ENCODE measurements at places on chromosomes 2 and 18. TPM values are rescaled to one million over a fixed set of nuclear protein-coding genes. Genes with fewer than 3 reads are reported as not detected.

DNA sequence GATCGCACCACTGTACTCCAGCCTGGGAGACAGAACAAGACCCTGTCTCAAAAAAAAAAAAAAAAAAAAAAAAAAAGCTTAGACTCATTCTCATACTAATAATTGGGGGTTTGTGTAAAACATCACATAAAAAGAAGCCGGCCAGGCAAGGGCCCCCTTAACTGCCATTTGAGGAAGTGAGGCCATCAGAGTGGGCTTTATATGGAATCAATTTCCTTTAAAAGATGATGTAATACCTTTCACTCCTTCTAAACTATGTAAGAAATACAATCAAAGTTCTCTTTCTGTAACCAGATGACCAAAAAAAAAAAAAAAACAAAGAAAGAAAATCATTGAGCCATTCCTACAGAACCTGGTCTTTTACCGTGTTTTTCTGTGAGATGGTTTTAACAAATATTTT, 13.1 kb upstream of the GPR55 start:
- DNase-seq: no peak

DNA sequence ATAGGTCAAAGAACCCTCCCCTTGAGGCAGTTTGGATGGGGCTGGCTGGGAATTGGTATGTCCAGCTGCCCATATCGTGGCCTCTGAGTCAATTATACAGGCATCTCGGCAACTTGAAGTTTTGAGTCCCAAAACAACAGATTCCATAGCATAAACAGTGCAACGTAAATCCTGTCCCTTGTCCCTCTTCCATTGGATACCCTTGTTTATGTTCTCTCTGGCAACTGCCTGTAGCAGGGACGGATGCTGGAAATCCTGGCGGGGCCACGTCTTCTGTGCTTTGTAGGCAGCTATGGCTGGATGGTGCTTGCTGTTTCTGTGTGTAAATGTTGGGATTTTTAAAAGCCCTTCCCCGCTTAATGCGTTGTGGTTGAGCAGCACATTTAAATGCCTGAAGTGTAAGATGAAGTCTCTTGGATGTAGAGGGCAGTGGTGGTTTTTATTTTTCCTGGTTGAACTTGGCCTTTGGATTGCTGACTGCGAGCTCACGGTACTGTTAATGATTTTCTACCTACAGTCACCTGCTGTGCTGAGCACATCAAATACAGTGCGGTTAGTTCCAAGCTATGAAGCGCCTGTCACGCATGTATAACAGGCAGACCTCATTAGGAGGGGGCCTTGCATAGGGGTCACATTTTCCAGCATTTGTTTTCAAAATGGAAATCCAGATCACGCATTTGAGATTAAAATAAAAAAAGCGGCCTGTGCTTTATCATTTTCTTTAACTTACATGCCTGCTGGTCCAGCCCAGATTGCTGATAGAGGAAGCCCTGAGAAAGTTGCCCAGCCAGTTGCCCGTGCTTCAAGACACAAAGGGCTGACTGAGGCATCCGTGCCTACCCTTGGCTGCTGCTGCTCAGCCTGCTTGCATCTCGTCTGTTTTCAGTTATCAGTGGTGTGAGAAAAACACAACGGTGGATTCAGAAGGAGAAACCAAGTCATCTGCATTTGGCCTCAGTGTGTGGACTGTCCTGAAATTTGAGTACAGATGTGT, 84.7 kb downstream of the NEDD4L start:
- no peak for DNase-seq

GRCh38 chr2:123609077-123609476, 416.0 kb upstream of the CNTNAP5 start:
- DNase-seq: no peak

DNA sequence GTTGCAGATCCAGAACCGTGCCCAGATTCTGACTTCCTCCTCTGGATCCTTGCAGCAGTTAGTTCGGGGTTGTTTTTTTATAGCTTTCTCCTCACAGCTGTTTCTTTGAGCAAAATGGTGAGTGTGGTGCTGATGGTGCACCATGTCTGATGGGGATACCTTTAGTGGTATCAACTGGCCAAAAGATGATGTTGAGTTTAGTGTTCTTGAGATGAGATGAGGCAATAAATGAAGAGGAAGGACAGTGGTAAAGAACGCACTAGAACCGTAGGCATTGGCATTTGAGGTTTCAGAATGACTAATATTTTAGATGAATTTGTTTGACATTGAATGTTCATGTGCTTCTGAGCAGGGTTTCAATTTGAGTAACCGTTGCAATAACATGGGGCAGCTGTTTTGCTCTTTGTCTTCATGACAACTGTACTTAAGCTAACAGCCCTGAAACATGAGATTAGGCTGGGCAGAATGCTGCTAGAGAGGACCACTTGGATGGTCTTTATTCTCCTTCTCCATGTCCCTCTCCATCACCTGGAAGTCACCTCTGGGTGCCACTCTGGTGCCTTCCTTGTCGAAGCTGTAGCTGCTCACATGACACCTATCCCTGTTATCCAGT, 3.9 kb downstream of the CTLA4 start:
- DNase-seq: no peak

ADD2 gene
- total RNA-seq: 16.0 TPM

DNA sequence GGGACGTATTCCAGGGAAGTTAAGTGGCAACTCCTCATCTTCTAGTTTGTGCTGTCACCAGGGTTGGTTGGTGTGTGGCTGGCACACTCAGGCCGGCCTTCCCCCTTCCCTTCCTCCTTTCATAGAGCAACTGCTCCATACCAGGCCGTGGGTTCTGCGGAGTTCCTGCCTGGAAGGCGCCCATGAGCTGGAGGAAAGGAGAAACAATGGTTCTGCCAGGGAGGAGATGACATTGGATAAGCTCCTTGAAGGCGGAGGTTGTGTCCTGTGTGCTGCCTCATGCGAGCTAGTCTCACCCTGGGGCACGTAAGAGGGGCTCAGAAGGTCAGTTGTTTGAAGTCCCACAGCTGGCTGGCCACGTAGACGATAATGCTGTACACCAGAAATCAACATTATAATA, 19.2 kb downstream of the ASAP2 start:
- no peak for DNase-seq

DNA sequence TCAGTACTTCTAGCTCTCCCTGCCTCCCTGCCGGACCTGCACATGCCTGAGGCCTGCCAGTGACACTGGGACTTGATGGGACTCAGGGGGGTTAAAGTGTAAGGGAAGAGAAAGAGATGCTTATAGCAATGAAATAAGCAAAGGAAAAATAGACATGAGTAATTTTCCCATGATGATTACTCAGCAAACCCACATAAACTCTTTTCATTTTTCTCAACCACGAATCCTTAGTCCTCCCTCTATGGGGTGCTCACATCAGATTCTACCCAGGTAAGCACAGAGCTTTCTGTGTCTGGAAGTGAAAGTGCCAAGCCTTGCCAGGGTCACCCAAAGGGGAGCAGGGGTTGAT, 44.8 kb upstream of the ANKRD62 start:
- peak; percentile 35 for DNase-seq

DNA sequence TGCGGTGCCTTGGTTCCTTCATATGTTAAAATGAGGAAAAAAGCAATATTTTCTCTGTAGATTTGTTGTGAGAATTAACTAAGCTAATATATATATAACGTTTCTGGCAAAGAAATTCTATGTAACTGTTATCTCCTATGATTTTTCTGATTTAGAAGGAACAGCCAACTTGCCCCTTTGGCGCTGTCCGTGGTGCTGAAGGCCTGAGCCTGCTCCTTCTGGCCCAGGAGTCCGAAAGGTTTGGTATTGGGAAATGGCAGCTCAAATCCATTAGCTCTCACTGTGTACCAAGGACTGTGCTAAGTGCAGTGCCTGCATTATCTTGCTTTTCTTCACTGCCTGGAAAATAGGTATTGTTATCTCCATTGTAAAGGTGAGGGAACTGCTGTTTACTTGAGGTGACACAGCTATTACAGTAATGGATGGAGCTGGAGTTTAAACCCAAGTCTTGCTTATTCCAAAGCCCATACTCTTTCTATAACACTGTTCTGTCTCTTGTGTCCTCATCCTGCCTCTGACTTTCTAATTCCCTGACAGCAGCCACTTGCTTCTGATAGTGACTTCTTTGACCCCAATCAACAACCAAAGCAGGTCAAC, 52.2 kb downstream of the C1QL2 start:
- DNase-seq: peak; percentile 87

DNA sequence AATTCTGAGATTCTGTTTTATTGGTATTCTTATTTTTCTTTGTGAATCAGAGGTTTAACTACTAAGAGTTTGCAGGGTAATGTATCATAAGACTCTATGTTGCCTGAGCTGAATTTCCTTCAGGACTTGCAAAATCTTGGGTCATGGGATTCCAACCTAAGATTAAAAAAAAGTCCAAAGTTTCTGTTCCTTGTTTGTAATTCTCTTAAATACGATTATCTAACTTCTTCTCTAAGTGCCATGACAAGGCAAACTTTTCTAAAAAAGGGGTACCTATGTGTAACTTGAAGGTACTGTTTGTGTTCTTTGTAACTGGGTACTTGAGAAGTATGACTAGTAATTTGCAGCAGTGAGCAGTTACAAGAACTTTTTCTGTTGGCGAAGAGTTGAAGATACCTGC, 181.3 kb upstream of the ZEB2 start:
- no peak for DNase-seq

- DNase-seq: no peak
Observed at GRCh38 chr2:147355706-147356105, 489.1 kb upstream of the ACVR2A start.

GRCh38 chr18:4455113-4455811, at the start of gene DLGAP1:
DLGAP1 (minus strand) TSS chr18:4455307.
- DNase-seq: peak; percentile 91

- no peak for DNase-seq
Observed at GRCh38 chr18:37272226-37272625, 293.4 kb downstream of the CELF4 start.

DNA sequence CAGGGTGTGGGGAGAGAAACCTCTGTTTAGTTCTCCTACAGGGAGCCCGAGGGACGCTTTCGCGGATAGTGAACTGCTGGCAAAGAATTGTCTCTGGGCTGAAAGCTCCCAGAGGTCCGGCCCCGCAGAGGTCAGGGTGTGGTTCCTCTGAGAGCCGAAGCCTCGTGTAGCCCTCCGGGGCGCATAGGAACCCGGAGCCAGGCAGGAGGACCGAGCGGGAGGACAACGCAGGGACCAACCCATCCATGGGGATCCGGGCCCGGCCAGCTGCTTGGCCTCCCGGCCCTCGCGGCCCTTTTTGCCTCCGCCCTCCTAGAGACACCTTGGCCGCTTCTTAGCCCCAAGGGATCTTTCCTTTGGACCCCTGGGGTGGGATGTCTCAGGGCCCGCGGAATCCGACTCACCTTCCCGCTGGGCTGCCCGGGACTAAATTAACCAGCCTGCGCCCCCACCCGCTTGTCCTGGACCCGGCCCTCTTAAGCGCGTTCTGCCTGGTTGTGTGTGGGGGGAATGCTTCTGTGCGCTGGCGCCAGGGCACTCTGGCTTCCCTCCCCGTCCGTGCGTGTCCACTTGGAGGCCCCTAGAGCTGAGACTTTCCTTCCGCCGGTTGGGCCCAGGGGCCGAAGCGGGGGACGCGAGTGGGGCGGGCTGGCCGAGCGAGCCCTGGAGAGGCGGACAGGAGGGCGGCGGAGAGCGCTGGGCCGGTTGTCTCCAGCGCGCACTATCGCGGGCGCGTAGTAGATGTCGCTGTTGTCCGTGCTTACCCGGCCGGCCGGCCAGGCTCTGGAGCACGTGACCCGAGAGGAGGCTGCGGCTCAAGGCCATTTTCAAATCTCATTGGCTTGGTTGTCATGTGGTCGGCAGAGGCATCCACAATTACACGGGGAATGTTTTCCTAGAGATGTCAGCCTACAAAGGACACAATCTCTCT, at the start of gene HOXD10:
Gene HOXD10, plus strand, starts transcription at position 896 of the 931 bp plus-strand sequence. CDS start 56 bp downstream, outside the sequence.
- DNase-seq: no peak

LDLRAD4 gene
- 7.9 TPM for total RNA-seq

IL36G gene
- 0.30 TPM for total RNA-seq

DNA sequence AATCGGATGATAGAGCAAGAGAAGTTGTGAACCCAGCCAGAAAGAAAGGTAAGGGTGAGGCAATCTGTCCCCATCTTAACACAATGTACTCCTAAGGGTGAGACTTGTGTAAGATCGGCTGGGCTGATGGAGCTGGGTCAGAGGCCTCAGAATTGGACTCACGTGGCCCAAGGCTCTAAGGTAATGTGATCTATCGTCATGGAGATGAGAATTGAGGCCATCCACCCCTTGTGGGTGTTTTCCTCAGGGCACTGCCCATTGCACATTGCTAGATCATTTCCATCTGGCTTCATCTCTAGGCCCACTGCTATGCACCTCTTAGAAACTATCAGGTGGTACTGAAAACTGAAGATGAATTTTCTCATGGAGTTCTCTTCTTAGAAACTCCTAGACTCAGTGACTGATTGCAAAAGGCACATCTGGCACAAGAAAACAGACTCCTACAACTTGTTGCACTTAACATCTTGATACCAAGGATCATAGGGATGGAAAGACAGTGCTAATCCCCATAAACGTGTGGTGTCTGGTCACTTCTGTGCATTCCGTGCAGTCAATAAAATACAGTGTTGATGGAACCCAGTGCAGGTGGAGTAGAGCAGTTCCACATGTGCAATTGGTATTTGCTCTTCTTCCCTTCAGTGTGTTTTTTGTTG, 228.9 kb upstream of the FOSL2 start:
- no peak for DNase-seq

- DNase-seq: no peak
Observed at GRCh38 chr18:48028696-48029095, 98.2 kb upstream of the SMAD2 start.

GRCh38 chr2:29724282-29724681, 197.1 kb downstream of the ALK start:
- DNase-seq: no peak

DNA sequence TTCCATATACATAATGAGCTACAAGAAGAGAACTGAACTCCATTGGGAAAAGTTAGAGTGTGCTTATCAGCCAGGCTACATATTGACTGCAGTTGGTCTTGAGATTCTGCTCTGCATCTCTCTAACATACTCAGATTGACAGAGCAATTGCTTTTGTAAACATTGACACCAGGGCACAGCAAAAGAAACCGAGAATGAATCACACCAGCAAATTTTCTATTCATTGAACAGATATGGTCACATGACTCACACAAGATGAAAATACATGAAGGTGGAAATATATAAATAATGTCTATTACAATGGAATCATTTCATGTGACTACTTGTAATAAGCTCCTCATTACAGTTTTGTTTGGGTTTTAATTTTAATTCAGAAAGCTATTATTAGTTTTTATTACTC, 691.9 kb upstream of the TMEFF2 start:
- DNase-seq: no peak

DNA sequence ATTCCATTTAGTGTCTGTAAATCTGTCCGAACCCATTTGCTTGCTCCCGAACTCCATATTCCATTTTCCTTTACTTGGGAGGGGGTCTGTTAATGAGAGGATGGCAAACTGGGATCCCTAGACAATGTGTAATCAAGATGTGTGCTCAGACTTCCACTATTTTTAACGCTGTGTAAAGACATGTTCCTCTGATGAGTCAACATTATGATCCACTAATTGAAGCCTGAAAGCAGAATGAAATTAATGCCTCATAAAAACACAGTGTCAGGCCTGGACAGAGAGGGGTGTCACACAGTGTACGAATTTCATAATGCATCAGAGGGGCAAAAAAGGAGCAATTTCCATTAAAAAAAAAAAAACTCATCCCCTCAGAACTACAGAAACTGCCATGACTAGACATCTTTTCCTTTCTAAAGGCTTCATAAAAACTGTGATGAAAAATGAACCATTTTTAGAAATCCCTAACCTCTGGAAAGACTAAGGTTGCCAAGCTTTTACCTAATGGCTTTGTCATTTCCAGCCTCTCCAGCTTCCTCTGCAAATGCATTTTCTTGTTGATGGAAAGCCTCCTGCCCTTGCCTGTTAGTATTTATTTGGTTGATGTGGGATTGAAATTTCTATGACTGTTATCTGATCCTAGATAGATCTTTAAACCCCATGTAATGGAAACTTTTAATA, 209.2 kb upstream of the DCC start:
- DNase-seq: no peak

All from cardiac muscle cell (in vitro differentiated cells and primary cell).